Stimulated activated CD4-positive, alpha-beta T cell treated with anti-CD3 and anti-CD28 coated beads, Interleukin-1b, Interleukin-23, amount 100 ng/mL, for 1 hour (primary cell): ENCODE measurements at places on chromosomes 4 and X.

DNA sequence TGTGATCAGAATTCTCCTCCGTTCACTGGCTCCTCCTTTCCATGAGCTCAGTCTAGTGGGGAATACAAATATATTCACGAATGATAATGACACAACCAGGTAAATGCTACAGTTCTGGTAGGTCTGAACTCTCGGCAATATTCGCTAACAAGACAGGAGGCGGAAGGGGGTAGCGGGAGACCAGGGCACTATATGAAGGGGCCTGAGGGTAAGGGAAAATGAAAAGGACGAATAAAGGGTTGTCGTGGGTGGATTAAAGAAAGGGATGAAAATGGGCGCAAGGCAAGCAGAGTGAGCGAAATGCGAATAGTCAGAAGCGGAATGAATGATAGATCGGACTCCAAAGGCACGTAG, 743 bp downstream of the NKAP start:
- DNase-seq: no peak

- DNase-seq: no peak
These were observed 28.3 kb upstream of the AP1S2 start for GRCh38 chrX:15882704-15883539.

GRCh38 chr4:56464581-56464980, 2.8 kb upstream of the SRP72 start:
- no peak for DNase-seq

DNA sequence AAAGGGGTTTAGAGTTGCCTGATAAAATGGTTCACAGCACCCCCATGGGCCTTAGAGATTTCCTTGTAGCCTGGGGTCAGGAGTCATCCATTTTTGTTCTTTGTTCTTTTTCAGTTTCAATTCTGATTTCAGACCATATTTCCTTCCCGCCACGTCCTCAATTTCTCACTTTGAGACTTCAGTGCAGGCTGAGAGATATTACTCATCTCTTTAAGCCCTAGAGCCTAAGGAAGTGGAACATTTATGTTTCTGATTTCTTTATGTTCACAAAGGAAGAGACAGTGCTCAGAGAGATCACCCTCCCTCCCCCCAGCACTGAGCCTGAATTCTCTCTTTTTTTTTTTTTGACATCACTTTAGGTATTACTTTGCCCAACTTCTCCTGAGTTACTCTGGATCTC, 56.3 kb downstream of the MSN start:
- DNase-seq: no peak

DNA sequence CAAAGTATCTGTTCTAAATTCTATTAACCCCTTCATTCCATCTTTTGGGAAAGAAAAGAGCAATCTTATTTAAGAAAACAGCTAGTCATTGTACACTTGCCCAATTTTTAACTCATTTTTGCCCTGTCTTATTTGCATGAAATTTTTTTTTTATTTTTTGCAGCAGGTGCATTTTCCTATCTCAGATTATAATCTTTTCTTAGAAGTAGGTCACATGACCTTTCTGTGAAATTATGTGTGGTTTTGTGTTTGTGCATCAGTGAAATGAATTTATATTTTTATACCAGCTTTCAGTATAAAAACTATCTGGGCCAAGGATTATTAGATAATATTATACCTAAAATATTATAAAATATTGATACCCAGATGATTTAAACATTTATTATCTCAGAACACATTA, 145.6 kb downstream of the INPP4B start:
- no peak for DNase-seq

GRCh38 chrX:150365990-150366911, 3.1 kb downstream of the MAMLD1 start:
- no peak for DNase-seq

DNA sequence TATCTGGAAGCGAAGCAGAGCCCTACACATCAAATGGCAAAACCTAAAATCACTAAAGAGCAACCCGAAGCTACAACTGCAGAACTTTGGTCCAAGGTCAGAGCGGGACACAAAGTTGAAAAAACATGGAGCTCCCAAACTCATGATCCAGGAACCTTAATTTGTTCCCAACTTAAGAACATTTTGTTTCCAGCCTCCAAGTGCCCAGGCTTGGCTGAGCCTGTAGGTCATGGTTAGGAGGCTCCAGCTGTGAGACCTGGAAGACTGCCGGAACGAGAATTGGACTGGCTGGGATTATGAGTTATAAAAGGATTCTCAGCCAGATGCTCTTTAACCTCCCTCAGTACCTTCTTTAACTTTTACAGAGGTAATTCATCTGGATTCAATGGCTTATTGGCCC, 349.1 kb upstream of the DDX53 start:
- no peak for DNase-seq

DNA sequence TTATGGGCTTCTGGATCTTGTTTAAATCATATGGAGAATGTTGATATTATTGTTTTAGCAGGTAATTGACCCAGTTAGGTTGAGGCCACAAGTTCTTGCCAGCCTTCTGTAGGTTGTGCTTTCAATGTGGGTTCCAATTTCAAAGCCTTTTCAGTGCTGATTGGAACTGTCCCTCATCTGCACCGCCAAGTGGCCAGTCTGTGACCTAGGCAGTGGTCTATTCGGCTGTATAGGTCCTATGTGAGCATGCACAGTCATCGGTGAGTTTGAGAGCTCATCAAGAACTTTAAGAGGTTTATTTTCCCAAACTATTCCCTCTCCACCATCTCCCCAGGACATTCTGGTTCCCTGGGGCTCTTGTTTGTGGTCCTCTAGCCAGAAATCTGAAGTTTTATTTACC, 35.7 kb downstream of the DDX53 start:
- no peak for DNase-seq

DNA sequence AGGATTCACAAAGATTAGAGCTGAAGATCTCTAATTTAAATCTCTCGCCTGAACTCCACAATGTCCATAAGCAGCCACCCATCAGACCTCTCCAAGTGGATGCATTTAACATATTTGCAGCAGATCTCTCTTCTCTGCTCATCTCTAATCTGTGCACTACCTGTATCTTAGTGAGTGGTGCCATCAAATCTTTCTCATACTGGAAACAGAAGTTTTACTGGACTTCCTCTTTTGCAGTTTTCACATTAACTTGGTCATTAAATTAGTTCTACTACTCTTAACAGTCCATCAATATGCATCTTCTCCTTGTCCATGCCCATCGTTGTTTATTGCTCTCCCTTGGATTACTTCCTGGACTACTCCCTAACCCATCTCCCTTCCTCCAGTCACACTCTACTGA, 488.5 kb downstream of the IL15 start:
- no peak for DNase-seq

DNA sequence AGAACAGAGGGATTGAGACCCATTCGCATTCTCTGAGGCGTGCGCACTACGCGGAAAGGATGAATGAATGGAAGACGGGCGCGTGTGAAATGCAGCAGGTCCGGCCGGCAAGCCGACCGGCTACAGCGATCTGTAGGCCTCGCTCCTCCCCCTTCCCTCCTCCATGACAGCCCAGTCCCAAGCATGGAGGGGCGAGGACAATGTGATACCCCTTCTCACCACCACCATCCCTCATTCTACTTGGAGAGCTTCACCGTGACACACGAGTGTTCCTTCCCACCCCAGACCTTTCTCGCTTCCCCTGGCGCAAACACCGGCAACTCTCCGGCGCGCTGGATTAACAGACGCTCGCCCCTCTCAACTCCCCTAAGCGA, 815 bp downstream of the EIF4E start:
- peak; percentile 40 for DNase-seq

- DNase-seq: no peak
These were observed 174.0 kb downstream of the GLUD2 start for GRCh38 chrX:121221322-121221977.

- DNase-seq: no peak
These were observed 1508.1 kb downstream of the TECRL start for GRCh38 chr4:62901101-62901500.

GRCh38 chr4:16492872-16493271, 266.6 kb upstream of the TAPT1 start:
- no peak for DNase-seq

DNA sequence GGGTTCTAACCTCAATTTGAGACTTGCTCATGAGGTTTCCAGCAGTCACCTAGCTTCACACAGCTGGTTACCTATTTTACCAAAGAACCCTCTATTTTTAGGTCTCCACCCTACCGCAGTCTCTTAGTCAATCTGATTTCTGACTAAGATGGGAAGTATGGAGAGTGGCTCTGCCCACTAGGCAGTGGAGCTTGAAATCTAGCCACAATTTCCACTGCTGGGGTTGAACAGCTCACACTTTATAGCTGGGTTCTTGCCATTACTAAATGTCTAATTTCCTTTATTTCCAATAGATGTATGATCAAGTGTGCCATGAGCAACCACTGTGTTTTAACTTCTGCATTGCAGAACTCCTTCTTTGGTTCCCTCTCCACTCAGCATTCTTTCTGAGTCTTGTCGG, 43.1 kb downstream of the GASK1B start:
- no peak for DNase-seq

GRCh38 chr4:80202741-80203553, 5.6 kb downstream of the PRDM8 start:
- DNase-seq: no peak

DNA sequence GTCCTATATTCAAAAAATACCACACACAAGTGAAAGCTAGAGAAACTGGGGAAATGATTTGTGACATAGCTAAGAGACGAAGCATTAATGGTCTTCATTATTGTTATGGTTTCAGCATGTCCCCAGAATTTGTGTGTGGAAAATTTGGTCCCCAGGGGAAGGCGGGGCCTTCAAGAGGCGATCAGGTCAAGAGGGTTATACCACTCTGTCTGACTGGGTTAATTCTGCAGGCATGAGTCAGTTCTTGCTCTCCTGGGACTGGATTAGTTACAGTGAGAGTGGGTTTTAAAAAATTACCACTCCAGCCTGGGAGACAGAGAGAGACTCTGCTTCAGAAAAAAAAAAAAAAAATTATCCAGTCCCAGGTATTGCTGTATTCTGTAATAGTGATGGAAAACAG, 2.1 kb upstream of the MTNR1A start:
- no peak for DNase-seq

- peak; percentile 68 for DNase-seq
These were observed 659 bp upstream of the BMP2K start for GRCh38 chr4:78775303-78776078.

DNA sequence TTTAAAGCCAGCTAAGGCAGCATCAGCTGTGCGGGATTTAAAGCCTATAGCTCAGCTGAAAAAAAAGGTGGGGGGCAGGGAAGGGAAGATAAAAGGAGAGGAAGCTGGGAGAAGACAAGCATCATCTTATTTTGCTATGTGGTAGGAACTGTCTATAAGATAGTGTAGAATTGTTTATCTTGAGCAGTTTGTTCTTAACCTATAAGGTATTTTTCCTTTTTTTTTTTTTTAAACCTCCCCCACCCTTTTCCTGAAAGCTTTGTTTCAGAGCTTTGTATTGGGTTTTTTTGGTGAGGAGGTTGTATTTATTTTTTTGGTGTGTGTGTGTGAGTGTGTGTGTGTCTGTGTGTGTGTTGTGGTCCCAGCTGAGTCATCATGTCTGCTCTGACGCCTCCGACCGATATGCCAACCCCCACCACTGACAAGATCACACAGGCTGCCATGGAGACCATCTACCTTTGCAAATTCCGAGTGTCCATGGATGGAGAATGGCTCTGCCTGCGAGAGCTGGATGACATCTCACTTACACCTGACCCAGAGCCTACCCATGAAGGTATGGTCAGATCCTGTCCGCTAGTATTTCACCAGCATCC, 531 bp downstream of the RUFY3 start:
- no peak for DNase-seq

DNA sequence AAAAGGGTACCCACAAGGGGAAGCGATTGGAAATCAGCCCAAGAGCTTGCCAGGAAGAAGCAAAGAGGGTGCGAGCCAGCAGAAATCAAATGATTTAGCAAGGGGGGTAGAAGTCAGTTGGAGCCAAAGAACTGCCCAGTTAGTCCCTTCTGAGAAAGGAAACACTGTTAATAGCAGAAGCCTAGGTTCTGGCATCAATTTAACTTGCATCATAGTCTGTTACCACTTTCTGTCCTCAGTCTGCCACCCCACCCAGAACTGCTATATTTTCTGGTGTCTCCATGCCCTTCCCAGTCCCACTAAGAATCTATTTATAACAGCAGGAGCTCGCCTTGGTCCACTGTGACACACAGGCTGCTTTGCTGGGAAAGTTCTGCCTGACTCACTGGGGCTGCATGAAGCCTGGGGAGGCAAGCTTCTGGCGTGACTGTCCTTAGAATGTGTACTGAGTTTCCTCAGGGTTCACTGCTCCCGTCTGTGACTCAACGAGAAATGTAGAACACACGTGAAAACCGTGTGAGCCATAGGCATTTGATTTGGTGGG, 157.8 kb upstream of the TTC29 start:
- no peak for DNase-seq

- no peak for DNase-seq
These were observed 11.4 kb downstream of the RNF150 start for GRCh38 chr4:141121768-141122454.

DNA sequence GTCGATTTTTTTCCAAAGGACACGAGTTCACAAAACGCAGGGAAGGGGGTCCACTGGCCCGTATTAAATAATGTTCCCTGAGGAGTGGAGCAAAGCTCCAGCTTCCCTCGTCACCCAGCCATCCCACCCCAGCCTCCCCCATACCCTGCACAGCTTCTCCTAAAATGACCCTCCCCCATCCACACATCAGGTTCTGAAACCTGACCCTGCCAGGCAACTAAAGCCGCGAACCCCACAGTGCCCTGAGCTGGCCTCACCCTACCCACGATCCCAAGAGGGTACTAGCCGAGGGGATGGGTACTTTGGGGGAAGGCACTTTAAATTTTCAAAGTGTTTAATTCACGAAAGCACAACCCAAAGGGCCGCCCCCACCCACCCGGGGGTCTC, 634 bp downstream of the APOO start:
- no peak for DNase-seq

- no peak for DNase-seq
These were observed 75.1 kb upstream of the MBNL3 start for GRCh38 chrX:132563976-132564375.

DNA sequence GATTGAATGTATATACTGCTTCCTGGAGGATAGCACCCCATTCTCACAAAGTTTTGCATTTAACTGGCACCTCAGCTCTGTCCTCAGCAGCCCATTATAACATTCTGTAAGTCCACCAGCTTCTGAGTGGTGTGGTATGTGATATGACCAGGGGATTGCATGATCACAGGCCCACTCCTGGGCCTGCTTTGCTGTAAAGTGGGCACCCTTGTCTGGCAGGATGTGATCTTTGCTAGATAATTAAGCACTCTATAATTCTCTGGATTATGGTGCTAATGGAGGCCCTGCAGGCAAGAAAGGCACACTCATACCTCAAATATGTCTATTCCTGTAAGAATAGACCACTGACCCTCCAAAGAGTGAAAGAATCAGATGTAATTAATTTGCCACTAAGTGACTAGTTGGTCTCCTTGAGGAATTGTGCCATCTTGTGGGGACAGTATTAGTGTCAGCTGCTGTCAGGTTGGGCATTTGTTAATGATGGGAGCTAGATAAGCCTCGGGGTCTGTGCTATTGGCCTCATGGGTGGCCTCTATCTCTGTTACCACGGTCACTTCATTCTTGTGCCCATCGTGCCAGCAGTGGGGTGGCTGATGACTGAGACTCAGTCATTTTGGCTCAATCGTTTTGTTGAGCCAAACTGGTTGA, 2.2 kb upstream of the CFI start:
- DNase-seq: no peak

GRCh38 chrX:18676470-18676869, 4.6 kb upstream of the RS1 start:
- no peak for DNase-seq

- no peak for DNase-seq
These were observed 7.7 kb upstream of the OCIAD2 start for GRCh38 chr4:48914311-48914710.

- no peak for DNase-seq
These were observed 26.1 kb downstream of the RUFY3 start for GRCh38 chr4:70747874-70748273.

GRCh38 chr4:81883530-81884450, 412.1 kb upstream of the RASGEF1B start:
- no peak for DNase-seq
